Endothelial cell of umbilical vein (primary cell): ENCODE measurements at places on chromosomes 7 and 10. TPM values are rescaled to one million over a fixed set of nuclear protein-coding genes. Genes with fewer than 3 reads are reported as not detected.

GRCh38 chr7:1237704-1238255, 5.1 kb downstream of the UNCX start:
- no peak for DNase-seq
- no peaks in the 10 kb centered on the region for H3K4me1 ChIP-seq
- no peak overlapping the region for H3K27ac ChIP-seq

GRCh38 chr7:129468547-129468946, 33.8 kb upstream of the SMKR1 start:
- H3K27ac ChIP-seq, result no peak overlapping the region
- no peaks in the 10 kb centered on the region for H3K27me3 ChIP-seq
- DNase-seq, result no peak
- no peak overlapping the region for H3K4me3 ChIP-seq

- peak; percentile 42 for DNase-seq
- peak overlapping the region; percentile 27 for H3K27ac ChIP-seq
- H3K27me3 ChIP-seq, result no peaks in the 10 kb centered on the region
- H3K4me3 ChIP-seq, result no peak overlapping the region
Observed at GRCh38 chr10:118723466-118723865, 31.3 kb downstream of the CACUL1 start.

ZNF365 gene
- total RNA-seq, result 2.9 and 5.5 TPM in 2 replicates
